ENCODE measurements at places on chromosomes 12 and 14. TPM values are rescaled to one million over a fixed set of nuclear protein-coding genes. Genes with fewer than 3 reads are reported as not detected.

Gene DHRS4L2
- 17.1 TPM for total RNA-seq

Gene WNT5B
- total RNA-seq: 14.0 TPM

Gene SSPN
- 4.1 TPM for total RNA-seq

Gene CLEC2B
- total RNA-seq: 0.19 TPM

Gene PWP1
- total RNA-seq: 37.9 TPM

Gene SLC10A1
- total RNA-seq: not detected

All from neural crest cell (in vitro differentiated cells).